ENCODE measurements at places on chromosomes 2 and 18. TPM values are rescaled to one million over a fixed set of nuclear protein-coding genes. Genes with fewer than 3 reads are reported as not detected.

- no peak for DNase-seq
These were observed 30.3 kb upstream of the IL1R1 start for GRCh38 chr2:102112271-102112670.

- peak; percentile 86 for DNase-seq
These were observed 108.8 kb downstream of the B3GNT2 start for GRCh38 chr2:62304429-62305417.

DNA sequence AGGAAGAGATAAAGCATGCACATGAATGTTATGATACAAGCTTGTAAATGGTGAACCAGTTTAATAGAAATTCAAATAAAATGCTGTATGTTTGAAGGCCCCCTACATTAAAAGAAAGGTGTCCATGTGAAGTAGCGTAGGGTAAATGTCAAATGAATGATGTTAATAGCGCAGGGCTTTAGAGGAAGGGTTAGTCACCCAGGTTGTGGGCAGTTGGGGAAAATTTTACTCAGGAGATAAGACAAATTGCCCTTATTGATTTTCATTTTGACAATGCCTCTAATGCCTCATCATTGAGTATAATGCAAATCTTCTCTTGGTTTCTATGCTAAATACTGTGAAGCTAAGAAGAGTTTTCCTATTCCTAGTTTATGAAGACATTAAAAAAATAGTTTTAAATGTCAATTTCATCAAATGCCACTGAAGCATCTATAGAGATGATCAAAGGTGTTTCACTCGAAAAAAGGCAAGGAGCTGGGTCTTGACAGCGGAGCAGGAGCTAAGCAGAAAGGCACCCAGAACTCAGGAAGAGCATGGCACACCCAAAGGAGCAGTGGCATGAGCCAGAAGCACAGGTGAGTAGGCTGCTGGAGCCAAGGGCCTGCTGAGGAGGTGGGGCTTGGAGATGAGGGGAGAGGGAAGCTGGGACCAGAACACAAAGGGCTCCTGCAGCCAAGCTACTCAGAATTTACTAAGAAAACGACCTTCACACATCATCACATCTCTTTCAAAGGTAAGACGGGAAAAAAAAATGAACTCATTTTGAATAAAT, 129.3 kb upstream of the ACKR3 start:
- no peak for DNase-seq

DNA sequence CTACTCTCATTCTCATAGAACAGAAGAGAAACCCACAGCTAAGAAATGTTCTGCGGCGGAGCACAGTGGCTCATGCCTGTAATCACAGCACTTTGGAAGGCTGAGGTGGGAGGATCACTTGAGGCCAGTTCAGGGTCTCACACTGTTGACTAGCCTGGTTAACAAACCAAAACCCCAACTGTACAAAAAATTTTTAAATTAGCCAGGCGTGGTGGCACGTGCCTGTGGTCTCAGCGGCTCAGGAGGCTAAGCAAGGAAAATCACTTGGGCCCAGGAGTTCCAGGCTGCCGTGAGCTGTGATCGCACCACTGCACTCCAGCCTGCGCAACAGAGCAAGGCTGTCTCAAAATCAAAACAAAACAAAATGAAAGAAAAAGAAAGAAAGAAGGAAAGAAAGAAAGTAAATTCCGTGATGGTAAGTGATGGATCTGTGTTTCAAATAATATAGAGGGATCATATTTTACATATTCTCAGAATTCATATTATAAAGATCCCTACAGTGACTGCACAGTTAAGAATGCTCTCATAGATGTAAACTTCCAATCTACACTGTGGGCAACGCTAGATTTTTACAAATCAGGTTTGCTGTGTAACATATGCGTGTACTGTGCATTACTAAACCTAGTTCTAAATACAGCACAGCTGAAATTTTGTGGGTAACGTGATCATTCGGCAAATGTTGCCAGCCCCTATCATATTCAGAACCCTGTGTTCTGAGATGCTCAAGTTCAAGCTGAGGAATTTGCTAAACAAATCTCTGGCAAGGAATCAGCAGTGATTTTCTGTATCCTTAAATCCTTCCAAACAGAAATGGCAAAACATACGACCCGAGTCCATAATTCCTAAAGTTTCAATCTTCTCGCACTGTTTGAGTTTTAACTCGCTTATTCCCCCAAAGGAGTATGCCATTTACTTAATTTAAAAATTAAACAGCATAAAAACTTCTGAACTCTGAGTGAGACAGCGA, 1.2 kb upstream of the RAB12 start:
- no peak for DNase-seq

TSGA10 gene
- total RNA-seq = 16.1 TPM

PDCL3 gene
- total RNA-seq = 27.8 TPM

HJURP gene
- total RNA-seq = 58.5 TPM

ALLC gene
- not detected for total RNA-seq

Data from Calu3 (cell line).